ENCODE measurements at places on chromosomes 2 and 18. TPM values are rescaled to one million over a fixed set of nuclear protein-coding genes. Genes with fewer than 3 reads are reported as not detected.

DNA sequence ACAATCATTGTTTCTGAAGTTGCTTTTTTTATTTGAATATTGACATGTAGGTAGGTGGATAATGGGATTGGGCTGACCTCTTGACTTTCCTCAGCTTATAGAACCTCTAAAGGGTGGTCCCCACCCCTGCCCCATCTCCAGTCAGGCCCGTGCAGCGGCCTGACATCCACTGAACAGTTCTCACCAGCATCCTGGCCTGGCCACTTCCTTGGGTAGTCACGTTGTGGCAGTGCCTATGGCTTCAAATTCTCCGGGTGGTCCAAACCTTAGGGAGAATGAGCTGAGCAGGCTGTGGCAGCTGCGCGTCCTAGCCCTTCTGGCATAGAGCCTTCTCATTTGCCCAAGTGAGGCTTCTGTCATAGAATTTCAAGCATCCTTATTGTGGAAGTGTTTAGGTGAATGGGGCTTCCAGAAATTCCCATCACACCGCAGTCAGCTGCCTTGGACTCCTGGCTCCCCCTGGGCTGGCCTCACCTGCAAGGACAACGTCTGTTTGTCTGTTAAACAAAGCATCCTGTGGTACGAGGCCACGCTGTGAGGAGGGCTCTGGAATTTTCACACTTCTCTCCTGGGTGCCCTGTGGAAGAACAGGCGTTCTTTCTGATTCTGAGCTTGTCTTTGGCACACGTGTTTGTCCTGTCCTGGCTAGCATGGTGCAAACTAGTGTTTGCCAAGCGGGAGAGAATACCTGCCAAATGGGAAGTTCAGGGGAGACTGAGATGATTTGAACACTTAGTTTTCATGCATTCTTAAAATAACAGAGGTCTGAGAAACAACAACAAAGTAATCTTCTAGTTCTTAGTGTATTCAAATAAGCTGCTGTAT lies 31.8 kb upstream of the OTOS start:
- DNase-seq: no peak

The SERPINB12 gene
- total RNA-seq: not detected

- DNase-seq: no peak
Measured at GRCh38 chr2:39615675-39616074, 50.0 kb upstream of the TMEM178A start.

DNA sequence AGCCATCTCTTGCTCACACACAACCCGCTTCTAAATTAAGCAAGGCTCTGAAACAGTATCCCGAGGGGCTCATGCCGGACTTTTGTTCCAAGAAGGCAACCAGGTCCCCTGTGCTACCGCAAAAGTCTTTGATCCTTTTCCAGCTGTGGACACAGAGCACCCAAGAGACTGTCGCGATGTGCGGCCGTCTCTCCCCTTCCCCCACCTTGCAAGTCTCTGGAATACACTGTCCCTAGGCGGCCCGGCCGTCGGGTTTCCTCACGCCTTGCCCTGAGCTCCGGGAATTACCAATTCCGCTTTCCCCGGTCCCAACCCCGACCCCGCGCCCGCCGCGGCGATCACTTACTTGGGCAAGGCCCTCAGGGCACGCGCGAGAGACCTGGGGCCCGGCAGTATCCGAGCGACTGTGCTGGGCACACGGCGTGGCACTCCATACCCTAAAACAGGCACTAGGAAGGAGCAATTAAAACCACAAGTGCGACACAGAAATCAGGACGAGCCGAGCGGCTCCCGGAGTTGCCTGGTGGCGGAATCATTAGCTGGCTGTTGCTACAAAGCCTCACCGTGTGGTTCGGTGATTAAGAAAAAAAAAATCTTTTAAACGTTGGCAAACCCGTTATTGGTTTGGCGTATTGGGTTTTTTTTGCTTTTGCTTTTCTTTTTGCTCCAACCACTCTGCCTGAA lies 2.2 kb upstream of the DLX1 start:
- no peak for DNase-seq

The HTR2B gene
- total RNA-seq: 0.80 TPM

- DNase-seq: no peak
Measured at GRCh38 chr18:8828300-8828699, 122.9 kb downstream of the MTCL1 start.

The MTCL1 gene
- total RNA-seq: 3.8 TPM

The RUFY4 gene
- total RNA-seq: not detected

DNA sequence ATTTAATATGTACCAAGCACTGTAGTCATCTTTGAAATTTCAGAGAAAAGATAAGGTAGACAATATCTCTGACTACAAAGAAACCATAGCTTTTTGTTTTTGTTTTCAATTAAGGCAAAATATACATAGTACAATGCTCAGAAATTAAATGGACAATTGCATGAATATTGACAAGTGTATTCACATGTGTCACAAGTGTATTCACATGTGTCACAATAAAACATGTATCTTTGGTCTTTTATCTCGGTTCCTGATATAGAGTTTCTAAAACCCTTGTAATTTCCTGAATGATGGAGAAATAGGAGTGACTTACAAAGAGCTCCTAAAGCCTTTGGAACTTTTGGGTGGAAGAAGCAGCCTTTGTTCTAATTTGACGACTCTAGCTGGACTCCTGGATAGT lies 756.4 kb downstream of the EPHA4 start:
- no peak for DNase-seq
